ENCODE measurements at places on chromosomes 13 and 19.

DNA sequence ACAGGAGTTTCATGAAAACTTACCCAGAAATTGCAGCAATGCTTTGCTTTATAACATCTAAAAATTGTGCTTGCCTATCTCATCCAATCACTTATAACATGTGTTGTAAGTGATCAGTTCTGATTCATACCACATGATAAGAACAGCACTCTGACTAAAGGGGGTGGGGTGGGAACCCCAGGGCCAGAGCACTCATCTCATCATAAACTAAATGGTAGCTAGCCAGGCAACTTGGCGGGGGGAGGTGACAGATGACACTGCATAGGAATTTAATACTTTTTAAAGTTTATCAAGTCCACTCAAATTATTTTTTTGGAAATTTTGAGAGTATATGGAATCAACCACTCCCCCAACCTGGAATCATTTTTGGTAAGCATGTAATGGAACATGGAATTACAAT lies 42.1 kb downstream of the FOXO1 start:
- no peak overlapping the region for H3K4me3 ChIP-seq
- no peak for DNase-seq
- H3K4me1 ChIP-seq, result peaks cover 19% of the 10 kb centered on the region

GRCh38 chr13:113946409-113947181 lies 27.3 kb downstream of the C13orf46 start:
- no peak overlapping the region for H3K4me3 ChIP-seq
- no peak overlapping the region for H3K27ac ChIP-seq
- no peaks in the 10 kb centered on the region for H3K36me3 ChIP-seq
- no peaks in the 10 kb centered on the region for H3K4me1 ChIP-seq
- H3K27me3 ChIP-seq, result no peaks in the 10 kb centered on the region

DNA sequence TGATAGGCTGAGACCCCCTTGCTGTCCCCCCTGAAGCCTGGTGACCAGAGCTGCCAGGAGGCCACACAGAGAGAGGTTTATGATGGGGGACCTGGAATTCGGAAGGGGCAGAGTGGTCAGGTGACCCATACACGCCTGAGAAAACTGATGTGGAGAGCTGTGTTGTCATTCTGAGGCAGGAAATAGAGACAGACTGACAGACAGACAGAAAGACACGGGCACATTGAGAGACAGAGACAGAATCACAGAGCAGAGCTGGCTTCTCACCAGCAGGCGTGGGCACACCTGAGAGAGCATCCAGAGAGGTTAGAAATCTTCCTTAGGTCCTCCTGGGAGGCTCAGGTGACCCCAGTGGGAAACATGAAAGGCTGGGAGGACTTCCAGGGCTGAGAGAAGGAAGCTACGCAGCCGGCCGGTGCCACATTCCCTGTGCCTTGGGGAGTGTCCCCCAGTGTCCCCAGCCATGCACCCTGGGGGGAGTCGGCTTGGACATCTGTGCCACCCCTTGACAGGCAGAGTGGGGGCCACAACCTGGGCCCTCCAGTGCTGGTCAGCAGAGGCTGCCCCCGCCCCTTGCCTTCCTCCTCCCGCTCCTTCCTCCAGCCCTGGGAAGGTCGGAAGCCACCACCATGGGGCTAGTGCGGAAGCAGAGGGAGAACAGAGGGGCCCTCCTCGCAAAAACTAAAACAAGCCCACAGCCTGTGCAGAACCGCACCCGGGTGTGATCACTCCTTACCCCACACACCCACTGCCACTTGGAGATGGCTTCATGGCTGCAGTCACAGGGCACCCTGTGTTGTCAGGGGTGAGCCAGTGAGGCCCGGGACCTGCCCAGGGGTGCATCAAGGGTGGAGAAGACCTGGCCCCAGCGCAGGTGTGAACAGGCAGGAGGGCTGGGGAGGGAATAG lies 2.2 kb downstream of the FFAR1 start:
- no peaks in the 10 kb centered on the region for H3K27me3 ChIP-seq
- no peak overlapping the region for H3K4me3 ChIP-seq
- H3K36me3 ChIP-seq, result no peaks in the 10 kb centered on the region
- peaks cover 3% of the 10 kb centered on the region for H3K4me1 ChIP-seq
- DNase-seq, result peak; percentile 34

DNA sequence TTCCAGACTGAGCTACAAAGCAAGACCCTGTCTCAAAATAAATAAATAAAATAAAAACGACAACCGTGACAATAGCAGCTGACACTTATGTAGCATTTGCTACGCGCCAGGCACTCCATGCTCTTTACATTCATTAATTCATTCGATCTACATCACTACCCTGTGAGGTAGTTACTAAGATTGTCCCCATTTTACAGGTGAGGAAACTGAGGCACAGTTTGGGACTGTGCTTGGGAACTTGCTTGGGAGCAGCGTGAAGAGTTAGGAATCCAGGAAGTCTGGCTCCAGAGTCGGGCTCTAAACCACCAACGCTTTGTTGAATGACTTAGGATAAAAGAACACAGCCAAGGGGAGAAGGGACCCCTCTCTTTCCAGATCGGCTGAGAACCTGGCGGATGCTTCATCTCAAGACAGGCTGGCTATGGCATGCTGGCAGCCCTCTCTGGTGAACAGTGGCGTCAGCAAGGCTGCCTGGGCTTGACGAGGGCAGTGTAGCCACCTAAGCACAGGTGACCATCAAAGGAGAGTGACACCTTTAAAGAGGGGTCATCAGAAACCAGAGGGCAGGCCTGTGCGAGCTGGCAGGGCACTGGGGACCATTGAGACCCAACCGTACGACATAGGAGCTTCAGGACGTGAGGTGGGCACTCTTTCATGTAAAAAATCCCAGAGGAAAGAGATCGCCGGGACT lies 591 bp downstream of the DOHH start:
- peak overlapping the region; percentile 83 for H3K4me3 ChIP-seq
- H3K27ac ChIP-seq, result peak overlapping the region; percentile 91
- peaks cover 4% of the 10 kb centered on the region for H3K4me1 ChIP-seq
- no peaks in the 10 kb centered on the region for H3K36me3 ChIP-seq
- no peak for DNase-seq

DNA sequence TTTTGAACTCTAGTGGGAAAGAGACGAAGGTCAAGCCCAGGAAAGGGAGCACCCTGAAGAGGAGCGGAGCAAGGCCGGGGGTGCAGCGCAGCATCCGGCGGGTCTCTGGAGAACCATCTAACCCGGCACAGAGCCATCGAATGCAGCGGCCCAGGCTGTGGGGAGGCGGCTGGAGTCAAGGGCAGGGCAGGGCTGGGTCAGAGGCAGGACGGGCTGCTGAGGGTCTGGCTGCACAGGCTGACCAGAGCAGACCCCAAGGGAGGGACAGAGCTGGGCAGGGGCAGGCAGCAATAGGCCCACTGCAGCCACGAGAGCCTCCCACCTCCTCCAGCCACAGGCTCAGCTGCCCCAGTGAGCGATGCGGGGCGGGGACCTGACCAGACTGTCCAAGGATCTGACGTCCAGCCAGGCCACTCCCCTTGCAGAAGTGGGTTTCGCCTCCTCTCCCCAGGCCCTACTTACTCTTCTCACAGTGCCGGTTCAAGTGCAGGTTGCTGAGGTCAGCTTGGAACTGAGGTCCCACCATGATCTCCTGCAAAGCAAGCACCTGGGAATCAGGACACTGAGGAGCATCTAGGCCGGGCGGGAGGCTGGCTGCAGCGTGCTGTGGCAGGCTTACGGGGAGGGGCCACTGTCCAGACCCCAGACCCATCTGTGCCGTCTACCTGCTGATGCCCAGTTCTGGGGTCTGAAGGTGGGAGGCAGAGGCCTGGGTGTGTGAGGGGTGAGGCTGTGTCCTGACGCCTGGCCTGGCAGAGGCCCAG lies 19.2 kb downstream of the MIER2 start:
- no peak overlapping the region for H3K27ac ChIP-seq
- no peak for DNase-seq
- H3K27me3 ChIP-seq, result no peaks in the 10 kb centered on the region
- H3K36me3 ChIP-seq, result peaks cover 3% of the 10 kb centered on the region
- no peak overlapping the region for H3K4me3 ChIP-seq

DNA sequence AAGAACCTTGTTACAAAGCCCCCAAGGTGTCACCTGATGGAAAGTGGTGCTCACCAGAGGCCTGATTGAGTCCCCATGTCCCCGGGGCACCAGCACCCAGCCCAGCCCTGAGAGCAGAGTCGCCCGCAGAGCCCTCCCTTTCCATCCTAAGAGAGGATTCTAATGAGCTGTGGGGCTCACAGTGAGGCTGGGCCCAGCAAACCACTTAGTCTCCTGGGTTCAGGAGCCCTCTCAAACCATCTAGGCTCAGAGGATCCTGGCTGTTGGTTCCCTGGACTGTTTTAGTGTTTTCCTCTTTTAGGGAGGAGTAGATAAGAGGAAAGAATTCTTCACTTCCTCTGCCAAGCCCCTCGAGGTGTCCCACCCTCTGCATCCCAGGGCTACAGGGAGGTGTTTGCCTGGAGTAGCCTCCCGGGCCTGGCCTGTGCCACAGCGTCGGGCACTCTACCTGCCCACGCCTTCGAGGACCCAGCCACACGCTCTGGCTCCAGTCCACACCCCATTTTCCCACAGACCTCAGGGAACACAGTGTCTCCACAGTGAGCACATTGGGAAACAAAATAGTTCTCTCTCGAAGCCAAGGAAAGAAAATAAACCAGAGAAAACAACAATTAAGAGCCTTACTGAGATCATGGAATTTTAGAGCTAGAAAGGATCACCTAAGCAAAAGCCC lies 34.4 kb downstream of the DHRS12 start:
- peak; percentile 89 for DNase-seq
- no peaks in the 10 kb centered on the region for H3K27me3 ChIP-seq
- peak overlapping the region; percentile 67 for H3K27ac ChIP-seq
- peaks cover 18% of the 10 kb centered on the region for H3K4me1 ChIP-seq

GRCh38 chr13:30659980-30660379 lies 42.3 kb downstream of the USPL1 start:
- no peaks in the 10 kb centered on the region for H3K27me3 ChIP-seq
- no peak for DNase-seq
- no peak overlapping the region for H3K27ac ChIP-seq
- no peak overlapping the region for H3K4me3 ChIP-seq
- no peaks in the 10 kb centered on the region for H3K36me3 ChIP-seq

GRCh38 chr13:109790942-109791605 lies 4.7 kb upstream of the IRS2 start:
- no peak overlapping the region for H3K27ac ChIP-seq
- no peaks in the 10 kb centered on the region for H3K36me3 ChIP-seq
- peaks cover 2% of the 10 kb centered on the region for H3K4me1 ChIP-seq
- no peak overlapping the region for H3K4me3 ChIP-seq
- DNase-seq, result no peak

- H3K36me3 ChIP-seq, result no peaks in the 10 kb centered on the region
- no peak overlapping the region for H3K27ac ChIP-seq
- no peaks in the 10 kb centered on the region for H3K27me3 ChIP-seq
- H3K4me1 ChIP-seq, result no peaks in the 10 kb centered on the region
- no peak for DNase-seq
These were observed 491.0 kb downstream of the FGF9 start for GRCh38 chr13:22161871-22162270.

DNA sequence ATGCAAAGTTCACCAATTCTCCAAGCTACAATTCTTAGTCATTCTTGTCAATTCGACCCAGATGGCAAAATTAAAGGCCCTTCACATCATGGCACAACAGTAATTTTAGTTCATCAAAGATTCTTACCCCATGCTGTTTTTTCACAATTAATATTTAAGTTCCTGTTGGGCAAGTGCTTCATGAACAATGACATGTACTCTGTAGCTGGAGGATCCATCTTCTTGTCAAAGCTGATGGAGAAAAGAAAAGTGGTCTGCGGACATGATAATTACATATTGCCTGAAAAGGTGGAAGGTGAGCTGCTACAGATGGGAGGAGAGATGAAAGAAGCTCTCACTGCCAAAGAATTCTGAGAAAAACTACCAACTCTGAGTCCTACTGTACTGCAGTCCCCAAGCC lies 1370.3 kb upstream of the SLC10A2 start:
- H3K4me3 ChIP-seq, result no peak overlapping the region
- H3K36me3 ChIP-seq, result no peaks in the 10 kb centered on the region
- H3K4me1 ChIP-seq, result no peaks in the 10 kb centered on the region

DNA sequence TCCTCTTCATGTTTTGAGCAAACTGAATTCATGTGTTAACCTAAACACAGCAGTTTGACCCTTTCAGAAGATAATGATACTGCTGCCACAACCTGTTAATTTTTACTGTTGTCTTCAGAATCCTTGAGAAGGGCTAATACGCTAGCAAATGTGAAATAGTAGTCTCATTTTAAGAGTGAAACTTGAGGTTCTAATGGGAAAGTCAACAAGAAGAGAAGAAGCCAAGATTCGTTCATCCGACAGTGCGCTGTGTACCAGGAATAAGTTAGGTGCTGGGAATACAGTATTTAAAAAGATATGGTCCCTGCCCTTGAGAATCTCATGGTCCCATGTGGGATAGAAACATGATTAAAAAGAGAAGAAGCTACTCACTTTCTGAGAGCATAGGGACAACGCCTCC lies 134.4 kb downstream of the KL start:
- H3K27me3 ChIP-seq, result no peaks in the 10 kb centered on the region
- H3K27ac ChIP-seq, result no peak overlapping the region
- no peaks in the 10 kb centered on the region for H3K36me3 ChIP-seq
- H3K4me1 ChIP-seq, result peaks cover 8% of the 10 kb centered on the region

GRCh38 chr19:41893899-41894298 lies 10.9 kb downstream of the ARHGEF1 start:
- H3K27me3 ChIP-seq, result no peaks in the 10 kb centered on the region
- no peaks in the 10 kb centered on the region for H3K4me1 ChIP-seq
- H3K36me3 ChIP-seq, result no peaks in the 10 kb centered on the region
- H3K27ac ChIP-seq, result no peak overlapping the region
- no peak overlapping the region for H3K4me3 ChIP-seq

- peaks cover 27% of the 10 kb centered on the region for H3K4me1 ChIP-seq
- H3K27ac ChIP-seq, result no peak overlapping the region
- H3K36me3 ChIP-seq, result no peaks in the 10 kb centered on the region
- no peaks in the 10 kb centered on the region for H3K27me3 ChIP-seq
- H3K4me3 ChIP-seq, result no peak overlapping the region
These were observed 52.7 kb downstream of the COL4A1 start for GRCh38 chr13:110254151-110254679.

DNA sequence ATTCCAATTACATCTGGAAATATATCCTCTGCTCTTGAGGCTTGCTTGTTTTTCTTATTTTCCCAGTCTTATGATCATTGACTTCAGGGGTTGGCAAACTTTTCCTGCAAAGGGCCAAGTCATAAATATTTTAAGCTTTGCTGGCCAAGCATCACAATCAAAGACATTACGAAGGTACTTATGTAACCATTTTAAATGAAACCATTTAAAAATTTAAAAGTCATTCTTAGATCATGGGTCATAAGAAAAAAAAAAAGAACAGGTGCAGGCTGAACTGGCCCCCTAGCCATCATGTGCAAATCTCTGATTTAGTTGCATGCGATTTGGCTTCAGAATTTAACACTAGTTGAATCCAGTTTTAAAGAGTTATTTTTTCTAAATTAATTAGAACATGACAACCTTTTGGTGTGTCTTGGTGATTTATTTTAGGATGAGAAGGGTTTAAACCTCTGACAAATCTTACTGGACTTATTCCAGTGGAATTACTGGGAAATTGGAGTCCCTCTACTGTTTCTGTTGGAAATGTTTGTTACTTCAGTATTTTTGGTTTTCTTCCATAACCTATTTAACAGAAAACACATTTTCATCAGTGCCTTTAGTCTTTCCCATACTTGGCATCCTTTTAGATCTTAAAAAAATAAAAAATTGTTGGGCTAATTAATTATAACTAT lies 148.1 kb downstream of the NHLRC3 start:
- H3K27ac ChIP-seq, result no peak overlapping the region
- H3K27me3 ChIP-seq, result no peaks in the 10 kb centered on the region
- peaks cover 6% of the 10 kb centered on the region for H3K4me1 ChIP-seq
- H3K36me3 ChIP-seq, result no peaks in the 10 kb centered on the region
- H3K4me3 ChIP-seq, result no peak overlapping the region
- no peak for DNase-seq
